ENCODE measurements at places on chromosomes 6 and 20.

GRCh38 chr6:131910219-131910589 lies 41.0 kb downstream of the CCN2 start:
- DNase-seq = no peak

DNA sequence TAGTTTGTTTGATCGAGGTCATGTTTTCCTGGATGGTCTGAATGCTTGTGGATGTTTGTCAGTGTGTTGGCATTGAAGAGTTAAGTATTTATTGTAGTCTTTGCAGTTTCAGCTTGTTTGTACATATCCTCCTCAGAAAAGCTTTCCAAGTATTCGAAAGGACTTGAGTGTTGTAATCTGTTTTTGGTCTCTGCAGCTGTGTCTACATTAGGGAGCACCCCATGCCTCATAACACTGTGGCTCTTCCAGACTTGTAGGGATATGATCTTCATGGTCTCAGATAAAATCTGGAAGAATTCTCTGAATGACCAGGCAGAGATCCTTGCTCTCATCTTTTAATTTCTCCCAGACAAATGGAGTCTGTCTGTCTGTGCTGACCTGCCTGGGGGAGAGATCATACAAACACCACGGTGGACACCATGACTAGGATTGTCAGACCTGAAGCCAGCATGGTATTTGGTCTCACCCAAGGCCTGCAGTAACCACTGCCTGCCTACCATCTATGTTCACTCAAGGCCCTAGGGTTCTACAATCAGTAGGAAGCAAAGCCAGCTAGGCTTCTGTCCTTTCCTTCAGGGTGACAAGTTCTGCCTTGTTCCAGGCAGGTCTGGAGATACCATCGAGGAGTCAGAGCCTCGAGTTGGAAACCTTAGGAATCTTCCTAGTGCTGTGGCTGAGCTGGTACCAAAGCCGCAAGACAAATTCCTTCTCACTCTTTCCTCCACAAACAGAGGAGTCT lies 114.7 kb upstream of the KHDRBS2 start:
- DNase-seq = no peak

DNA sequence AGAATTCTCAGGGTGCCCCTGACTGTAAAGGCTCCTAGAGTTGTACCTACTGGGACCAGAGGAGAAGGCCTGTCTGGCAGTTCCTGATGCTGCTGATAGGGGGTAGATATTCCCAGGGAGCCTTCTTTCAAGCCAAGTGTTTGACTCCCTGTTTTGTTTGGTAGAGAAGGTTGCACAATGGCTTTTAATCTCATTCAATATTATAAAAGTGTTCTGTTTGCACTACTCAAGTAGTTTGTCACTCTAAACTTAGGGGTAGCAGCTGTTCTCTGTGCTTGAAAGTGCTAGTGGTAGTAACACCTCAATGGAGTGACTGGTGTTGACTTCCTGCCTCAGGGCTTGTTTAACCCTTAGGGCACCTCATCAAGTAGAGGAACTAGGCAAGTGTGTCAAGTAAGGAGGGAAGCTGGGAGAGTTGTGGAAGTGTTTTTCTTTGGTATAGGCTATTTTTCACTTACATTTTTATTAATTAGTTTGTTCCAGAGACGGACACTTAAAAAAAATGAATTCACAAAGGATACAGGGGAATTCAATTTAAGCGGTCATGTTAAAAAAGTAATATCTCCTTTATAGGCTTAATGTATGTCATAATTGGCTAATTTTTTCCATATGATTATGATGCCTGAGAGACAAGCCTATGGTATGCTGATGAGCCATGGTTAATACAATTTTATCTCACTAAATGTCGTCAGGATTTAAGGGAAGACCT lies 38.1 kb downstream of the BICRAL start:
- no peak for DNase-seq

- no peak for DNase-seq
Measured at GRCh38 chr20:54023406-54023805, 47.0 kb downstream of the BCAS1 start.

- DNase-seq = no peak
Measured at GRCh38 chr6:69802995-69803394, 6.2 kb upstream of the LMBRD1 start.

GRCh38 chr6:90231308-90231707 lies 65.3 kb downstream of the BACH2 start:
- no peak for DNase-seq

DNA sequence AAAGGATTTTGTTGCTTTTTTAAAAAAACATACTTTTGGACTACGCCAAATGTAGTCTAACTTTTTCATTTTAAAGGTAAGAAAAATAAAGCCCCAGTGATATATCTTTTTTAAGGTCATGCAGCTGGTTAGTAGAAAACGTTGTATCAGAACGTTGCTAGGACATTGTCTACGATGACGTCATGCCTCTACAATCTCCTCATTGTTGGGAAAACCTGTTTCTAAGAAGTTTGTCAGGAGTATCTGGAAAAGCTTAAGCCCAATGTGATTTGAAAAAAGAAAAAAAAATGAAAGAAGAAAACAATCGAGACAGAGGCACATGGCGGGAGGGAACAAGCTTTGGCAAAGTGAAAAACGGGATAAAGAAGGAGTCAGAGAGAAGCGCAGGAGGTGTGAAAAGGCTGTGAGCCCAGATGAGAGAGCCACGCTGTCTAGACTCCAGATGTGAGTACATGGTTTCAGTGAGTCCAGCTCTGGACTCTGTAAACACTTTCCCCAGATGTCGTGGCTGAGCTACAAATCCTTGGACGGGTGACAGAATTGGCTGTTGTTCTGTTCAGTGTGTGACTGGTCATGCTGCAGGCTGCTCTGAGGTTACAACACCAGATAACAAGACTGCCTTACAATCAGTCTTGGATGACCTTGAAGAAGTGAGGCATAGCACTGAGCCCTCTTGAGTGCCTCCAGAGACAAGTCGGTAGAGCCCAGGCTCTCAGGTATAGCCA lies 656.7 kb upstream of the ID4 start:
- DNase-seq = no peak

GRCh38 chr6:136230219-136230853 lies 19.8 kb downstream of the MTFR2 start:
- no peak for DNase-seq

- DNase-seq = no peak
Measured at GRCh38 chr6:128310451-128310850, 209.9 kb downstream of the PTPRK start.

- no peak for DNase-seq
Measured at GRCh38 chr6:79305020-79305419, 70.5 kb upstream of the HMGN3 start.

DNA sequence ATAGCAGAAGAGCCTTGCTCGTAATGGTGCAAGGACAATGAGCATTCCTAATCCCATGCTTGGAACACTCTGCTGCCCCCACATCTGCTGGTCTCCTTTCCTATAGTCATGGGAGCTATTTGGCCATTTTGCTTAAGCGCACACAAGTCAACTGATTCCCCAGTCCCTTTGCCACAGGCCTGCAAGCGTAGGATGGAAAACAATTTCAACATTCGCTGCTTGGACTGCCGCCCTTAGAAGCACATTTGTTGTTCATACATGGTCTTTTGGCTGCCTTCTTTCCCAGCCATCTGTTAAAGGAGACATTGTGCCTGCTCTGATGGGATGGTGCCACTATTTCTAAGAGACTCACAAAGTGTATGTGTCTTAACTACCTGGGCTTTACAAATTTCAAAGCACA lies 96.9 kb downstream of the RFX6 start:
- DNase-seq = no peak

DNA sequence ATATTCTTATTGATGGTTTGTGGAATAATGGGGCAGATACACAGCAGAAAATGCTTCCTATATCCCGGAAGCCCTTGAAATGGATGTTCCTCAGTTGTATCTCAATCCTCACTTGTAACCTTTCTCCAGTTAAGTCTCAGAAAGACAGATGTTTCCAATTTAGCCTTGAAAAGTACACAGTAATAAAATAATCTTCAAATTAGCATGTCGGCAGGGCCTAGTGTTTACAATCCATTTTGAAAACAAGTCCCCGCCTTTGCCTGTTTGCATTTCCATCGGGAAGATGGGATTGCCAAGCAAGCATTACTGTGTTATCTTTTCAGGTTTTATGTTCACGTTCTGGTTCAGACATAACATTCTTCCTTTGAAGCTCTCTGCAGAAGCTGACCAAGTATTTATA lies 41.5 kb downstream of the SNRNP48 start:
- no peak for DNase-seq

Measured in GOT3 (cell line).